ENCODE measurements at places on chromosomes 2 and 18.

DNA sequence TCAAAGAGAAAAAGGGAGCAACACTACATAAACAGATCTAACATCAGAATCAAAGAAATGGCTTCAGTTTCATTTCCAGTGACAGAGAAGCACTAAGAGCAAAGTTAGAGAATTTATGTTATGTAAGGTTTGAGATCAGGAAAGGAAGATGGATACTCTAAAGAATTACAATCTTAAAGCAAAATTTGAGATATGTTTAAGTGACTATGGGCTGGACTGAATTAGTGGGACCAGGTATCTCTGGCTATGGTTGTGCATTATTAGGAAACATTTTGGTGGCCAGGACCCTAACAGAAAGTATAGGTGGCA lies 208.2 kb downstream of the CCDC178 start:
- no peak for DNase-seq

DNA sequence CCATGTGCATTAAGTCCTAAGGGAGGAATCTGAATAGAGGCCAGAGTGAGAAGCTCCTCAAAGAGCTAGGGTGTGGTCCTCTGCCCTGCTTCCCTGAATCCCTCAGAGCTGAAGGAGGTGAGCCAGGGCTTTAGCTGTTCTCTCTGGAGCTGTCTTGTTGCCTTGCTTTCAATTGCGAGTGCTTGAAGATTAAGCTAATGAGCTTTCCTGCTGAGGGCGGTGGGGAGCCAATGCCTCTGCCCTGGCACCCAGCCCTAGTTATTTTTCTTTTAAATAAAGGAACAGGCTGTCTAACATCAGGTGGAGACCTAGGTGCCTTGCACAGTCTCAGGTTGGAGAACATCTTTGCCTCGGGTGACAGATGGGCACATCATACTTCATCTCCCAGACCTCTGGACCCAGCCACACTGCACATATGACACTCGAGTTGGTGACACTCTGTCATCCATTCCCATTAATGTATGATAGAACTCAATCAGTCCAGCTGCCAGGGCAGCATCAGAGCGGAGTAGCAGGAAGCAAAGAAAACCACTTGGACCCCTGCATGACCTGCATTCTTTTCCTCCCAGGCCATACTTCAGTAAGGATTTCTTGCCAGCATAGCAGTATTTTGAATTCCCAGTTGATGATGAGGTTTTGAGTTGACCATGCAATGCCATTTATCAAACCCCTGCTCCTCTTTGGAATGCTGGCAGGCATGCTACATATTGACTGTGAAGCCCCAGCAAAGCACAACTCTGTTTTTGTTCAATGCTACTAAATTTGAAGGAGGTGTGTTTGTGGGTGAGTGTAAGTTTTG lies 292.7 kb downstream of the RNF144A start:
- no peak for DNase-seq

GRCh38 chr2:65158557-65158956 lies 28.7 kb upstream of the RAB1A start:
- DNase-seq = no peak

DNA sequence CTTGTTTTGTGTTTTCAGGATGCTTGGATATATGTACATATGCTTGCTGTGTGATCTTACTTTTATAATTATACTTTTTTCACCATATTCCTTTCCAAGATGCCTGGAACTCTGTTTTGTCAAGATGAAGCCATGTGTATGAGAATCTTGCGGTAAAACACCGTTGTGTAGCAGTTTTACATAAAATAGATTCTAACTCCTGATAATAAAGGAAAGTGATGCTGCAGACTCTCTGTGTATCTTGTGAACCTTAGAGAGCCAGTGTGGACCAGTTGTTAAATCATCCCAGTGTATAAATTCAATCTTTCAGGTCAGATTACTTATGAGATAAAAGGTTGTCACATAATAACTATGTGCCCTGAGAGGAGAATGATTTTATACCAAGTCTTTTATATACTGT lies 12.5 kb upstream of the ITGA4 start:
- DNase-seq = no peak

- DNase-seq = no peak
Measured at GRCh38 chr2:163213661-163214081, 375.1 kb upstream of the KCNH7 start.

DNA sequence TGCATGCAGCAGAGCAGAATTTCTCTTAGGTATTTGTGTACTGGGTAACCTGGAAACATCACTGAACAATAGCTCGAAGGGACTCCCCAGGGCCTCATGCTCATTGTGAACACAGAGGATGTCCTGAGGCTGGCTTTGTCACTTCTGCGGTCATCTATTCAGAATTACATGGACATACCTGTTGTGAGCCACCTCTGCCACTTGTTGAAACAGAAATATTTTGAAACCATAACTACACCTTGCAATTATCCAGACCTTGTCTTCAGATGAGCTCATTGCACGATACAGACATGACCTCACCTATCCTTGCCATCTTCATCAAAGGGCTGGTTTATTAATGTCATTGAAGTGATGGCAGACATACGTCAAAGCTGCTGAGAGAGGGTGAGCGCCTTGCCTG lies 23.4 kb upstream of the CREG2 start:
- no peak for DNase-seq

DNA sequence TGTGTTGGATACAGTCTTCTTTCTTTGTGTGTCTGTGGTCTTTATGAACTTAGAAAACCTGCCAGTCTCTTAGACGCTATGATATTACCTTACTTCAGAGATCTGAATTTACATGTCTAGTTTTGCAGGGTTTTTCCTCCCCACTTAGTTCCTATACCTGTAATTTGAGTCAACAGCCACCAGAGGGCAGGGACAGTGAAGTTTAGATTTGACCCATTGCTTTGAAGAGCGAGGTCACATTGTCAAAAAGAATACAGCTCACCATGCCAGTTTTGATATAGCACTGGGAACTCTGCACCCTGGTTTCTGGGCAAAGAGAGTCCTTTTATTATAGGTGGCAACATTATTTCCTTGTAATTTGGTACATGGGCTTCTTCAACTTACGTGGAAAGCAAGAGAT lies 102.3 kb downstream of the MAPK4 start:
- DNase-seq = no peak

GRCh38 chr18:39375066-39375465 lies 1809.5 kb upstream of the CELF4 start:
- DNase-seq = no peak

GRCh38 chr18:8084160-8084559 lies 517.0 kb downstream of the PTPRM start:
- DNase-seq = no peak

- no peak for DNase-seq
Measured at GRCh38 chr18:12921178-12921577, 26.6 kb upstream of the SEH1L start.

DNA sequence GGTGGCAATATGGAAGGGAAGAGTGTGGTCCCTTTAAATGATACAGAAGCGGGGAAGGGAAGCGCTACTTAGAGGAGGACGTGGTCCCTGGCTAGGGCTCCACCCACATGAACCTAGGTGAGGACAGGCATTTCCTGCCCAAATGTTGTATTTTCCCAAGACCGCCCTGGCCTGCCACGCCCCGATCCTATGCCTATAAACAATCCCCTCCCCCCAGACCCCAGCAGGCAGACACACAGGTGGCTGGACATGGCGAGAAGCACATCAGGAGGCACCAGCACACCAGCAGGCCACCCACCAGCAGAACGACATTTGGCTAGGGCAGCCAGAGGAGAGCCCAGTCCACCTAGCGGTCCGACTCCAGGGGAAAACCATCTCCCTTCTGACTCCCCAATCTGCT lies 47.2 kb downstream of the METTL8 start:
- no peak for DNase-seq

Measured in mesothelial cell of epicardium (in vitro differentiated cells).